ENCODE measurements at places on chromosomes 6 and 20. TPM values are rescaled to one million over a fixed set of nuclear protein-coding genes. Genes with fewer than 3 reads are reported as not detected.
A peak's percentile ranks its signal among the peaks of the same experiment; 100 is the strongest.

SRMS gene
- not detected for polyA plus RNA-seq

GINS1 gene
- polyA plus RNA-seq: 9.9 TPM

ZSCAN31 gene
- polyA plus RNA-seq: 3.8 TPM

TENT5A gene
- polyA plus RNA-seq: 14.4 TPM

POM121L2 gene
- not detected for polyA plus RNA-seq

ANKEF1 gene
- polyA plus RNA-seq: 8.9 TPM

MAK gene
- 0.49 TPM for polyA plus RNA-seq

OR2J3 gene
- not detected for polyA plus RNA-seq

METTL24 gene
- polyA plus RNA-seq: 6.8 TPM

DNA sequence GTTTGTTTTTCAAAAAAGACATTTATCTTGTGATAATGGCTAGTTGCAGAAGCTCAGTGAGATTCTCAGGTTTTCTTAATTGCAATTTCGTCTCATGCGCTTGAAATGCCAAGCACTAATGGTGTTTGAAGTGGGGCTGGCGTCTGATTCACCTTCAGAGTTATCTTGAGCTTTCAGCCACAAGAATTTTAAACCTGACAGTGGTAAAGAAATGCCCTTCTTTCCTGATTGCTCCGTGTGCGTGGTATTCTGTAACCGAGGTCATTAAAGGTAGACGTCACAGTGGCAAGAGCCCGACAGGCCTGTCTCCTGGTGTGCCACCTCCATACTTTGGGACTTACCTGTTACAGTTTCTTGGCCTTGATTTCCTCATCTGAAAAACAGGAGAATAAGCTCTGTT is 126.5 kb upstream of the QKI start:
- DNase-seq: peak; percentile 35

DNA sequence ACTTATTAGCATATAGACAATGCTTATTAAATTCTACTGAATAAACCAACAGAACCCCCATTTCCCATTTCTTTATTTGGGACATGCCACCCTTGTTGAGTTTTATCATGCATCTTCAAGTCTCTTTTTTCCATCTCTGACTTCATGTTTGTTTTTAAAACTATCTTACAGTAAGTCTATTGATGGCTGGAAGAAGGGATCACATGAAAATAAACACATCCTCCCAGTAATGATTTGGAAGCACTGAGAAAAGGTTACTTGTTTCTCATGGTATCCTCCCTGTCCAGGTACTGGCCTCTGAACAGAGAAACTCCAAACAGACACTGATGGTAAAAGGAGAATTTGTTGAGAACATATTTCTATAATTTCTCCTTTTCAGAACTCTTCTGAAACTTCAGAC is 74.9 kb downstream of the KIF13A start:
- no peak for DNase-seq

DNA sequence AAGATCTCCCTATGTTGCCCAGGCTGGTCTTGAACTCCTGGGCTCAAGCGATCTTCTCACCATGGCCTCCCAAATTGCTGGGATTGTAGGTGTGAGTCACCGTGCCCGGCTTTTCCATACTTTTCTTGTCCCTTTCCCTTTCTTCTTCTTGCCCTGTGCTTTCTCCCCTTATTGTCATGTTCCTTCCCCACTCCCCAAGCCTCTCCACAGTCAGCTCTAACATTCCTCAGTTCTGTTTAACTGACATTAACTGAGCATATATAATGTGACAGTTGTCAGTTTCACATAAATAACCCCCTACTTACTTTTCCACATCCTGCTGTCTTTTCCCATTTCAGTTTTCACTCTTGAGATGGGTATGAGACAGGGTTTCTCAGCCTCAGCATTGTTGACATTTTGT is 9.5 kb upstream of the RNF8 start:
- no peak for DNase-seq

DNA sequence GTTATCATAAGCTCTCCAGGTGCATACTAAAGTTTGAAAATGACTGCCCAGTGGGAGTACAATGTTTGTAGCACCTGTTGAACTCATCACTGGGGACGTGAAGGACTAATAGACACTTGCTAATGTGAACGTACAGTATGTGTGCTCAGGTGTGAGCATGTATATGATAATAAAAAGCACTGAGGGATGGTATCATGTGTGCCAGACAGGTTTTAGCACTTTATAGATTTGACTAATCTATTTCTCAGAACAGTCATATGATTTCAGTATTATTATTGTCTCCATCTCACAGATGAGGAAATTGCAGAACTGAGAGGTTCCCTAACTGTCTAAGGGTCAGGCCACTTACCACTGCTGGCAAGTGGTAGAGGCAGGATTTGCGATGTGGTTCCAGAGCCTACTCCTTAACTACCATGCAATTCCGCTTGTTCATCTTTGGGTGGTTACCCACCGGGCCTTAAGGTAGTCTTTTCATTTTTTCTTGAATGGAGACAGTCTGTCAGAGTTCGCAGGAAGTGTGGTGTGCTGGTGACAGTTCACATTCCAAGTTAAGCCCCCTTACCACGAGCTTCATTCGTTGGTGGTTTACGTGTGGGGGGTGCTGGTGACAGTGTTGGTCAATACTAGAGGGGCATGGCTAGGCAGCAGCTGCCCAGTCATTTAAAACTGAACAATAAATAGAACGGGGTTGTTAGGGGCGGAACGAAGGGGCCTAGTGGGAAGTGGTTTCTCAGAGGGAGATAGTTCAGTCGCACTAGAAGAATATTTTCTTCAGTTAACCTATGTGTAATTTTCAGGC is 46.8 kb downstream of the RREB1 start:
- no peak for DNase-seq

- DNase-seq: peak; percentile 93
Observed at GRCh38 chr6:37353761-37354525, at the start of gene RNF8. RNF8 (plus strand) TSS chr6:37353983; CDS start chr6:37354165, 182 bp downstream.

GRCh38 chr6:170375661-170376060 is 69.1 kb downstream of the FAM120B start:
- DNase-seq: no peak

GRCh38 chr6:5096482-5096881 is 11.3 kb downstream of the PPP1R3G start:
- DNase-seq: peak; percentile 69

- DNase-seq: no peak
Observed at GRCh38 chr20:3704087-3704486, 8.3 kb downstream of the SIGLEC1 start.

GRCh38 chr20:53176134-53176533 is 204.0 kb downstream of the TSHZ2 start:
- DNase-seq: no peak

DNA sequence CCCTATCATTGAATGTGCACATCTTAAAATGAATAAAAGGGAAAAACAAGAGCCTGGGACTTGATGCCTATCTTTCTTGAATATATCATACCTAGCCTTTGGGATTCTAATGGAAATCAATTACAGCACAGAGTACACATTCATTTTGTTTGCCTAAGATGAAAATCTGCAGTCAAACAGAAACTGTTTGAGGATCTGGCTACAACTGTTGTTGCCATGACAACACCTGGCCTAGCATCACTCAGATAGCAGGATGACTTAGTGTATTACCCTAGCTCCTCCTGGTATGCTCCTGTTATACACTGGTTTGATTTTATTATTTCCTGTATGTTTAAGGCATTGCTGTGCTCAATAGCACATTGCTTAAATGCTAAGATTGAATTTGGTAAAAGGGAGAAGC is 71.5 kb upstream of the LAMP5 start:
- DNase-seq: no peak

DNA sequence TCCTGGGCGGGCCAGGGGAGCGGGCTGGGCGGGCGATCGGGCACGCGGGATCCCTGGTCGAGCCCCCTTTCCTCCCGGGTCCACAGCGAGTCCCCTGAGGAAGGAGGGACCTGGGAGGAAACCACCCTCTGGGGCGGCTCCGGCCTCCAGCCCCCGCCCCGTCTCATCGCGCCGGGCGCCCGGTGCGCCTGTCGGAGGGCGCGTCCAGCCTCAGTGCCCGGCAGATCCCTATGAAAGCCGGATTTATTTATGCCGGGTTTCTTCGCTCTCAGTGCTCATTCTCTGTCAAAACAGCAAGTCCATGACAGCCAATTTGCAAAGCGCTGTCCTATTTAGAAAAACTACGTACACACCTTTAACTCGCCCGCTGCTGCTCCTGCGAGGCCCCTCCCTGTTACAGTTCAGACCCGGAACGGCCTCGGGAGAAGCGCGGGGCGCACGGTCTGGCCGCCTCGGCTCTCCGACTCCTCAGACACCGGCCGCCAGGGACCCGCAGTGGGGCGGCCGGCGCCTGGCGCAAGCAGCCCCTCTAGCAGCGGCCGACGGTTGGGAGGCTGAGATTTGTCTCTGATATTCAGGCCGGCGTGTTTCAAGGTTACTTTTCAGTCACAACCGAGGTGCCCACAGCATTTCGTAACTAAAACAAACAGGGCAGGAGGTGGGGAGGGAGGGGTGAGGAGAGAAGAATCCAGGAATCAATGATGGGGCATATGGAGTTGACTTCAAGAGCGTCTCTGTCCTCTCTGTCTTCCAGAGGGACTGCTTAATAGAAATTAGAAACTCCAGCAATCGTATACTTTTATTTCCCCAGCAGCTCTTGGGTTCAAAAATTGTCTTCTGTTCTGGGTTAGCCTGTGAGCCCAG is 782 bp upstream of the FOXA2 start:
- DNase-seq: no peak

DNA sequence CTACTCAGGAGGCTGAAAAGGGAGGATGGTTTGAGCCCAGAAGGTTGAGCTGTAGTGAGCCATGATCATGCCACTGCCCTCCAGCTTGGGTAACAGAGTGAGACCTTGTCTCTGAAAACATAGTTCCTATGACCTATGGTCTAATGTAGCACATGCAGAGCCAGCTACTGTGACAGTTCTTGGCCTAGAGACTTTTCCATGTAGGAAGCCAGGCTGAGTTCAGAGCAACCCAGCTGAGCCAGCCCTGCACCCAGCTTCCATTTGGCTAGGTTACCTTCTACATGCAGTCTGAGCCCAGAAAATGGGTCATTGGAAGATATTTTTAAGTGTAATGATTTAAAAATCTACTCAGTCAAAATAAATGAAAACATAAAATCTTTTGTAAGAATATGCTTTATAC is 92.8 kb downstream of the FNDC1 start:
- no peak for DNase-seq

- DNase-seq: peak; percentile 2
Observed at GRCh38 chr6:123551939-123552707, 84.6 kb downstream of the TRDN start.

DNA sequence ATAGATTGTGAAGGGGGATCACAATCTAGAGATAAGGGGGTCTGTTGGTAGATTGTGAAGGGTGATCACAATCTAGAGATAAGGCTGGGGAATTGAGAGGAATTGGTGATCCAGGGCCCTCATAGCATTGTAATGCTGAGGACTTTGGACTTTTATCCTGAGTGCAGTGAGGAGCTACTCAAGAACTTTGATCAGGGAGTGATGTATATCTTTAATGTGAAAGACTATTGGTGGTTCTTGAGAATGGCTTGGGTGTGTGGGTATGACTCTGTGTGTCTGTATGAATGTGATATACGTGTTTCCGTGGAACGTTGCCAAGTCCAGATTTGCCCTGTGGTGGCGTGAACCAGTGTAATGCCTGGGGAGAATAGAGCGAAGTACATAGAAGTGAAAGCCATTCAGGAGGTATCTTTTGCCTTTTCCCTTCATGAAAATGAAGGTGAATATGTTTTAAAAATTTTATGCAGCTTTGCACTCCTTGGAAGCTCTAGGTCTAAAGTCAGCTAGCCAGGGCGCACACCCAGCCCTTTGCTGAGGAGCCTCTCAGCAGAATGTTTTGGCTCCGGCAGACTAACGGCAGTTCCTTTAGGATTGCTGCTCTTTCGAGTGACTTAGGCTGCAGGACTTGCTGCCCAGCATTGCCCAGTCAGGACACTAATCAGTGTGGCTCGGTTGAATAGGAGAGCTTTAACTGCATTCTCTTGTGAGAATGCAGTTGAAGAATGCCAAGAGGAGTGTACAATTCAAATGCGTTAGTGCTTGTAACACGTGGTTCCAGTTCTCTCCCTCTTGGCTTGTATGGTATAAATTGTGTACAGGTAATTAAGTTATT is 3.5 kb downstream of the ZFAND3 start:
- peak; percentile 41 for DNase-seq

- DNase-seq: no peak
Observed at GRCh38 chr6:150091476-150091875, 22.6 kb upstream of the ULBP3 start.

DNA sequence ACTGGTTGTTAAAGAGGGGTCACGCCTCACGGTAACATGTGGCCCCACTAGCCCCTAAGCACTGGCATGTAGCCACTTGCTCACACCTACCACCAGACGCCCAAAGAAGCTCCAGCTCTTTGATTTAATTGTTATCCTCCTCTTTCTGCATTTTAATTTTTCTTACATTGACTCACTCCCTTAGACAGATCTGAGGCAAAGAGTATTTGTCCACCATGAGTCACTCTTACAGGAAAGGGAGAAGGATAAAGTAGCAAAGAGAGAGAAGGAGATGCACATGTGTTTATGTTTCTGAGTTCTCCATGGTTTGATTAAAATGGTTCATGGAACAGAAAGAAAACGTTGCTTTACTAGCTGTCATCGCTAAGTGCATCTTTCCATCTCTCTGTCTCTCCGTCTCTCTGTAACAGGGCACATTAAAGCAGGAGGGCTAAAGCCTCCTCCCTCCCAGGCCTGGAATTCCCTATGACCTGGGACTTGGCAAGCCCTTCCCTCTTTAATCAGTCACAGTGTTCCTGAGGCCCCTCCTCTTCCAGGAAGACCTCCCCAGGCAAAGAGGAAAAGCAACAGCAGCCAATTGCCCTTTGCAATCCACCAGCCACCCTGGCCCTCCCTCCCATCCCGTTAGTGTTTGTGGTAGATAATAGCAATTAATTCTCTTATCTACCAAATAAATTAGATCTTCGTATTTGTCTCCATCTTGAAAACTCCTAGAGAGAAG is 112.8 kb upstream of the TSHZ2 start:
- no peak for DNase-seq

GRCh38 chr6:118889163-118889562 is 4.8 kb upstream of the ASF1A start:
- DNase-seq: no peak

DNA sequence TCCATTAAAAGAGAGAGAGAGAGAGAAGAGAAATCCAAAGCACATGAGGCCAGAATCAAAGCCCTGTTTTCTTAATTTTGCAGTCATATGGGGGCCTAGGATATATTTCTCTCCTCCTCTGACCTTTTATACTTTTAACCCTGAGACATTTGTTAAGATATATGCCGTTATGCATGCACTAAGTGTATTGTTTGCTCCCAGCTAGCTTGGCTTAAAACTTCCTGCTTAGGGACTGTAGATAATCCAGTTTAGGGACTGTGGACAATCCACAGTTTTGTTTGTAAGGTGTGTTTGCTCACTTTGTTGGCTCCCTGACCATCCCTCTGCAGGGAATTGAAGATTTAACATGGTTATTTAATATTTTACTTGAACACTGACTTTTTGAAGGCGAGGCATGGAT is 166.3 kb upstream of the TSHZ2 start:
- DNase-seq: no peak
